NAMALWA (cell line): ENCODE measurements at places on chromosomes 16 and 17.

GRCh38 chr17:15972497-15972951 lies 27.0 kb downstream of the ZSWIM7 start:
- DNase-seq = no peak

GRCh38 chr17:37592291-37592690 lies 16.9 kb downstream of the SYNRG start:
- DNase-seq = no peak

DNA sequence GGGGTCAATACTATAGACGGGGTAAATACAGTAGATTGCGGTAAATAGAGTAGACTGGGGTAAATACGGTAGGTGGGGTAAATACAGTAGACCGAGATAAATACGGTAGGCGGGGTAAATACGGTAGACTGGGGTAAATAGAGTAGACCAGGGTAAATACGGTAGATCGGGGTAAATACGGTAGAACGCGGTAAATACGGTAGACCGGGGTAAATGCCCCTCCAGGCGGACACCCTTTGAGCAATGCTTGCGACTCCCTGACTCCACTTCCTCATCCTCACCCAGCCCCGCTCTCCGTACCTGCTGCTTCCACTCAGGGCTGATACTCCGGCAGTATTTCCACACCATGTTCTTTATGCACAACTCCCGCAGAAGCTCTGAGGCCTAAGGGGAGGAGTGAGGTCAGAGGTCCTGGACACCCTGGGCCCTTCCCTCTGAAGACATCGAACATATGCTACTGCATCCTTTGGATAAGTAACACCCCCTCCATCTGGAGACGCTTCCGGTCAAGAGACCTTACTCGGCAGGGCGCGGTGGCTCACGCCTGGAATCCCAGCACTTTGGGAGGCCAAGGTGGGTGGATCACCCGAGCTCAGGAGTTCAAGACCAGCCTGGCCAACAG lies 13.3 kb upstream of the CRK start:
- DNase-seq = no peak

- no peak for DNase-seq
Observed at GRCh38 chr17:28747051-28747691, 3.4 kb downstream of the TRAF4 start.
